ENCODE measurements at places on chromosomes 7 and 10.

DNA sequence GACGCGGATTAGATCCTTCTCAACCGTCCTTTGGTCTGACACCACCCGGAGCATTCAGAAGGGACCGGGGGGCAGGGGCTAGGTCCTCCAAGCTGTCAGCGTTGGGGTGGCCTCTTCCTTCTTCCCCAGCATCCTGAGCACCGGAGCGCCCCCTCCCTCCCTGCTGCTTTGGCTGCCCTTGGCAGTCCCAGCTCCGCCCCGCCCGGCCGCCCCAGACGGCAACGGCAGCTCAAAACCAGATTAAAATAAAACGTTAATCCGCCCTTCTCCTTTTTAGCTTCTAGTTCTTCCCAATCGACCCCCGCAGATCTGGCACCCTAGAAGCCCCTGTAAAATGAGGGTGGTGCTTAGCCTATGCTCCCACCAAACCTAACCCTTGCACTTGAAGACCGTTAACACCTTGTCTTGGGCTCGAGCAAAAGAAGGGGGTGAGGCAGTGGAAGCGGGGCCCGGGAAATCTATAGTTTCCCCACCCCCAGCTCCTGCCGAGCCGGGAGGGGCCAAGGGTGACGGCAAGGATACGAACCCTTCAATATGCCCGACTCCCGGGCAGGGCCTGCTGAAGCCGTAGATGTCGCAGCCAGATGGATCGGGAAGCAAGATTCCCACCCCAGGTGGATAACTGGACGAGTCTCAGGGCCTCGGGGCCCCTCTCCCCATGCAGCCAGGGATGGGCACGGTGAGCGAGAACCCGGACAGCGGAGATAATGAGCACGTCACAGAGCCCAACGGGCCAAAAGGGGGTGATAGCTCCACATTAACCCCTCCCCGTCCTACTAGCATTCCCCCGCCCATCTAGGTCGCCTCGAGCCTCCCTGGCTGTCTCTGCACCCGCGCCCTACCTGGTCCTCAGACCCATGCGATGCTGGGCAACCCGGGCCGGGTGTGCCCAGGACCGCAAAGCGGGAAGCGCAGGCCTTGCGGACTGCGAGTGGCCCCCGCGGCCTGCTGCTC lies 169.7 kb downstream of the NRF1 start:
- no peak for DNase-seq

DNA sequence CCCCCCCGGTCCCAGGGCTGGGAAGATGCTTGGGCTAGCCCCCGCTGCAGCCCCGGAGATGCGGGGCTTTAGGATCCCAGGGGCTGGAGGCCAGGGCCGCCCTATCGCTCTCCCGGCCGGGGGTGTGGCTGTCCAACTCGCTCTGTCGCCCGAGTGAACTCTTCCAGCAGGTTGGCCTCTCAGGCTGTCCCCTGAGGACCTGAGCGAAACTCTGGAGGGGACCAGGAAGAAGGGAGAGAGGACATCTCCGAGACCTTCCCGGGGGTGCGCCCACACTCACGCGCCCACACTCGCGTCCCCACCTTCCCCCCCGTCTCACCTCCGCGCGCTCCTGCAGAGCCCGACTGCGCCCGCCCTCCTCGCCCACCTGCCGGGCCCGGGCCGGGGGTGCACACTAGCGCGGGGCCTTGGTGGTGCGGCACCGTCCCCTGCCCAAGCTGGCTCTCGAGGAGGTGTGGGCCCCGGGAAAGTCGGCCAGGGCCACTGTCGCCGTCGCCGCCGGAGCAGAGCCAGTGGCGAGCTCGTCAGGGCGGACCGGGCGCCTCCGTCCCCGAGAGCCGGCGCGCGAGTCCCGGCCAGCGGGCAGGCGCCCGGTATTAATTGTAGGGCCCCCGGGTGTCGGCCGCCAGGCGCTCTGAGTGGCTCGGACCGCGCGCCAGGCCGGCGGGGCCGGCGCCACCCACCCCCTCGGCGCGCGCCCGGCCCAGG lies 101.7 kb upstream of the SVIL start:
- peak; percentile 18 for DNase-seq

DNA sequence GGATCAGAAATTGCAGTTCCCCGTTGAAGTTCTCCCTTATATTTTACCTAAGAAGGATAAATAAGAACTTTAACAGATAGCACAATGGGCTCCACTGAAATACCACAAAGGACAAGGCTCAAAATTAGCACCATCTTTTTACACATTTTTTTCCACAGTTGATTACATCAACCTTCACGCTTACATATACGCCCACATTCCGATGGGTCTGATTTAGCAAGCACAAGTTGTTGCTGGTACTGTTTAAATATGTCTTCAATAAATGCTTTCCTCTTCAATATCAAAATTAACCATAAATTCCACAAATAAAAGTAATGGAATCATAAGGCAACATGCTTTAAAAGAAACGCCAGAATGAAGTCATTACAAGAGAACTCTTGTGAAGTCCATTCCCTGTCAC lies 79.5 kb downstream of the NEBL start:
- no peak for DNase-seq

- DNase-seq: no peak
These were observed 5.4 kb downstream of the ABLIM1 start for GRCh38 chr10:114652402-114653368.

GRCh38 chr7:26369593-26369992 lies 77.9 kb downstream of the SNX10 start:
- DNase-seq: no peak

- no peak for DNase-seq
These were observed 3.5 kb upstream of the MYPN start for GRCh38 chr10:68105820-68106219.

DNA sequence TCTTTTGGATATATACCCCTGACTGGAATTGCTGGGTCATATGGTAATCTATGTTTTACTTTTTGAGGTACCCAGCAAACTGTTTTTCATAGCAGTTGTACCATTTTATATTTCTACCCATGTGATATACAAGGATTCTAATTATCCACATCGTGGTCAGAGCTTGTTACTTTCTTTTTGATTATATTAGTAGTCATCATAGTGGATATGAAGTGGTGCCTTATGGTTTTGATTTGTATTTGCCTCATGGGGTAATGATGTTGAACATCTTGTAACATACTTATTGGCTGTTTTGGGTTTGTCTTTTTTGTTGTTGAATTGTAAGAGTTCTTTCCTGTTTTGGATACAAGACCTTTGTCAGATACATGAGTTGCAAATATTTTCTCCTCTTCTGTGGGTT lies 51.7 kb downstream of the MAPK8 start:
- DNase-seq: no peak

- DNase-seq: no peak
These were observed 8.1 kb downstream of the FRMD4A start for GRCh38 chr10:14322526-14323188.

- DNase-seq: no peak
These were observed 56.3 kb upstream of the FAM3C start for GRCh38 chr7:121452389-121452788.

DNA sequence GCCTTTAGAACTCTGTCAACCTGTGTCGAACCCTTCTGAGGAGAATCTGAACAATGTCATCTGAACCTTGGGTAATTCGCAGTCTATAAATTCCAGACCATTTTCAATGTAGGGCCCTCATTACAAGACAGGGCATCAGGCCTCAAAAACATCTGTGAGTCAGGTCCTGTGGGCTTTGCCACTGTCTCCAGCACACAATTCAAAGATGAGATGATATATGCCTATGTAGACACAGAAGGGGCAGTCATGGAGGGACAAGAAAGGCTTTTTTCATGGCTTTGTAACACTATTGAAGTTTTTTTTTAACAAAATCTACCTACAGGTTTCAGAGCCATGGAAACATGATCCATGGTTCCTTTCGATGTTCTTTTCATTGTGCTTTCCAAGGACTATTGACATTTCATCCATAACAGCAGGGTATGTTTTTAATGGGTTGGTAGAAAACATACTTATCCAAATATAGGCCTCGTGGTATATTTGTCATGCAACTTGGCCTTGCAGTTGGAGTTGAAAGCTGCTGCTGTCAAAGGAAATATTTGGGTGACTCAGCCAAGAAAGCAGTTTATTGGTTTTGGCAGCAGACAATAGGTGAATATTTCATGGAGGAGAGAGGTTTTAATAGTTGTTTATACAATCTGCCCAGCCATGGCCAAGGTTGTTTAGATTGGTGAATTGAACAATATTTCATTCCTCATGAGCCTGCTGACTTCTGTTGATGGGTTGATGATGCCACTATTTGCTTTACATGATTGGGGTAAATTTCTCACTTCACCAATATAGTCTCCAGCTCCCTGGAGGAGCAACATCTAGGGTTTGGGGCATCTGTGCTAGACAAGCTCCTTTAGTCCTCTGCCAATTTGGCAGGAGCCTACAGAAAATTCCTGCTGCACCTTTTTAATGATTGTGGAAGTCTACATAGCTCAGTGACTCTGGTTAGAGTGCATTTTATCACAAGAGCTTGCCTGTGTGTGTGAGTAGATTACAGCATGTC lies 158.4 kb upstream of the TMEM72 start:
- no peak for DNase-seq

DNA sequence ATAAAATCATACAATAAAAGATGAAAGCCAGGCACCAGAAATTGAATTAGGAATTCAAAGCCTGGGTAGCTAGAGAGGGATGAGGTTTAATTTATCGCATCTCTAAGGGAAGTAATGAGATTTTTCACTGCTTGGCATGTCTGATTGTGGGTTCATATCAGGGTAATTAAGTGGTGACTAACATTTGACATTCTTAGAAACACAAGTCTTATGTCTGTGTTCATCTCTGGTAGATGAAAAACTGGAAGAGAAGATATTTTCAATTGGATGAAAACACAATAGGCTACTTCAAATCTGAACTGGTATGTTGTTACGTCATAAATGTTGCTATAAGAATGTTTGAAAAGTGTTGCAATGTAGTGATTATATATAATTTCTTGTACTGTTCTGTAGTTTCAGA lies 36.8 kb upstream of the ARMS2 start:
- DNase-seq: no peak

- no peak for DNase-seq
These were observed 209.9 kb downstream of the CRPPA start for GRCh38 chr7:16211402-16211925.

DNA sequence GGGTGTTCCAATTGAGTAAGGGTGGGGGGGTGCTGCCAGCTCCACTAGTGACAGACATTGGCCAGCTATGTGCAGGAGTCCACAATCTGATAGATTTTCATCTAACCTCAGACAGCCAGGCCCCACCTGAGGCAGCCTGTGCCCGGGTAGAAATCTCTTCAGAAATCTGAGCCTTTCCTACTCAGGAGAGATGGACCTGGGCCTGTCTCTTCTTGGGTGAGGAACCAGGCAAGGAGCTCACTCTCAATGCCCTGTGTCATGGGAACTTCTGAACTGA lies 86.9 kb downstream of the UBE2H start:
- no peak for DNase-seq

GRCh38 chr7:45116048-45116447 lies 4.6 kb upstream of the TBRG4 start:
- DNase-seq: no peak

GRCh38 chr7:129452589-129453231 lies 18.5 kb downstream of the STRIP2 start:
- no peak for DNase-seq

- DNase-seq: no peak
These were observed 73.1 kb downstream of the CLIP2 start for GRCh38 chr7:74362266-74362665.
